ENCODE measurements at places on chromosomes 3 and 15.

DNA sequence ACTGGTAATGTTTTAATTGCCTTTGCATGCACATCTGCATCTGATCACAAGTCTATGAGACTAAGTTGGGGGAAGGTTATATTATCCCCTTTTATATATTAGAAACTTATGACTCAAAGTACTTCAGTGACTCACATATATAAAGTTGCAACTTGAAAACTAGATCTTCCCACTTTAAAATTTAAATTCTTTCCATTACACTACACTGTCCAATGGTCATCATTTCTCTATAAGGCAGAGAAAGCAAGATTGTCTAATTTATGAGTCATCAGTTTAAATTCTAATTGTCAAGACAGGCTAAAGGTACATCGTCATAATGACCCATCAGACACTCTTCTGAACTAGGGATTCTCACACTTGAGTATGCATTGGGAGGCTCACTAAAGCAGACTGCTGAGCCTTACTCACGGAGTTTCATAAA lies 37.9 kb downstream of the CPA3 start:
- DNase-seq: no peak

DNA sequence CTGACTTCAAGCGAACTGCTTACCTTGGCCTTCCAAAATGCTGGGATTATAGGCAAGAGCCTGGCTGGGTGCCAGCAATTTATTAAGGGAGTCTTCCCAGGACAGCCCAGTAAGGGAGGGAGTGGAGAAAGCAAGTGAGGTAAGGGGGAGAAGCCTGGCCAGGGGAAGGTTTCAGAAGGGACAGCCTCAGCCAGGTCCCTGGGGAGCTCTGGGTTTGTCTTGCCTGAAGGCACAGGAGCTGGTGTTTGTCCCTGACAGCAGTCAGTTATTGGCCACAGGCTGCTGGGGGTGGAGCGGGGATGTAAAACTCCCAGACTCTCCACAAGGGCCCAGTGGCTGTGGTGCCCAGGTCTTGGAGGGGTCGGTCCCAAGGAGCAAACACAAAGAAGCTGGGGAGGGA lies 33.0 kb upstream of the CDCP1 start:
- no peak for DNase-seq

DNA sequence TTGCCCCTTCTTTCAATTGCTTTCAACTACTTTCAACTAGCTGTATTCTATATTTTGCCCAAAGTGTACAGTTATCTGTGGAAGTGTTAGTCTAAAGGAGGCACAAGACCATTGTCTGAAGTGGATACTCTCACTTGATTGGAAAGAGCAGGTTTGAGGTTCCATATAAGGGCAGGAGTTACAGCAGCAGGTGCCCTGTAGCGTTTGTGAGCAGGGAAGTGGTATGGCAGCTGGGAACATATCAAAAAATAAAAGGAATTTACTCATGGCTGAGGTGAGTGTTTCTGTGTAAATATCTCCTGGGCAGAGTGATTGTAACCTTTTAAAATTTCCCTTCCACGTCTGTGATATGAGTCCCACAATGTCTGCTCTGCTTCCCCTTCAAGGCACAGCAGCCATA lies 38.5 kb upstream of the DNAJC13 start:
- no peak for DNase-seq

DNA sequence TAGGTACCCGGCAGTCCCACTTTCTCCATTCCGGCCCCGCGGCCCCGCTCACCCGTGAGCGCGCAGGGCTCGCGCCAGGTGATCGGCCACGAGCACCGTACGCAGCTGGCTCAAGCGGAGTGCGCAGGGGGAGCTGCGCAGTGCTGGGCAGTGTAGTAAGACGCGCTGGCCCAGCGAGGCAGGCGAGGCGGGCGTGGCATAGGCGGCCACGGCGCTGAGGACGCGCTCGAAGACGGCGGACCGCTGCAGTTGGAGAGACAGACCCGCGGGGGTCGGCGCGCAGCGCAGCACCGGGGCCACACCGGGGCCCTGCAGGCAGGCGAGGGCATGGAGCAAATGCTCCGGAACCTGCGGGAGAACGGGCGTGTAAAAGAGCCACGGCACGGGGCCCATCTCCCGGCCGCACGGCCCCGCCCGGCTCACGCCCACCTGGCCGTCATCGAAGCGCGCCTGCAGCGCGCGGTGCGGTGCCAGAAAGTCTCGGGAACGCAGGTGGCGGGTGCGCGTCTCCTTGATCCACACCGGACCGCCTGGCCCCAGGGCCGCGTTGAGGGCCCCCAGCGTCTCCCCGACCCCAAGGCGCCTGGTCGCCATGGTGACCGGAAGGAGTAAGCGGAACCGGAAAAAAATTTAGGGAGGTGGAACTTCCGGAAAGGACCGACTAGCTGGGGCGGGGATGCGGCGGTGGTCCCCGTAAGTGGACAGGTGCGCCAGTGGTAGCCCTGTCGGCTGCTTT lies at the start of gene DALRD3:
TSS of gene DALRD3 (minus strand) at position 610 of the 736 bp plus-strand sequence. CDS start at position 594, 16 bp downstream.
- DNase-seq: peak; percentile 75

- peak; percentile 0 for DNase-seq
These were observed 985 bp downstream of the LCMT2 start for GRCh38 chr15:43329217-43329959.

DNA sequence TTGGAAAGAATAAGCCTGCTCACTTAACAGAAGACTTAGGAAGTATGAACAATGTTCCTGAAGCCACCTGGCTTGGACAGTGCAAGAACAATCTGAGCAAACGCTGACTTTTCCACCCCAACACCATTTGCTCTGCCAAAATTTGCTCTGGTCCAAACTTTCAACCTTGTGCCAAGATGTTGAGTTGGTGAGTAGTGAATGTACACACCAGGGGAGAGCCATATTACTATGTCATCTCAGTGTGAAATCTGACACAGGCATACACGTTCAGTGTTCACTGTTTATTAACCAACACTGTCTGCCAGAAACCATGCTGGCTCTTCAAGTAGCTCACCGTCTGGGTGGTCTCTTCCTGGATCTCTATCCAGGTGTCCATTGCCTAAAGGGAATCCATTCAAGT lies 152.9 kb upstream of the LPP start:
- DNase-seq: no peak

DNA sequence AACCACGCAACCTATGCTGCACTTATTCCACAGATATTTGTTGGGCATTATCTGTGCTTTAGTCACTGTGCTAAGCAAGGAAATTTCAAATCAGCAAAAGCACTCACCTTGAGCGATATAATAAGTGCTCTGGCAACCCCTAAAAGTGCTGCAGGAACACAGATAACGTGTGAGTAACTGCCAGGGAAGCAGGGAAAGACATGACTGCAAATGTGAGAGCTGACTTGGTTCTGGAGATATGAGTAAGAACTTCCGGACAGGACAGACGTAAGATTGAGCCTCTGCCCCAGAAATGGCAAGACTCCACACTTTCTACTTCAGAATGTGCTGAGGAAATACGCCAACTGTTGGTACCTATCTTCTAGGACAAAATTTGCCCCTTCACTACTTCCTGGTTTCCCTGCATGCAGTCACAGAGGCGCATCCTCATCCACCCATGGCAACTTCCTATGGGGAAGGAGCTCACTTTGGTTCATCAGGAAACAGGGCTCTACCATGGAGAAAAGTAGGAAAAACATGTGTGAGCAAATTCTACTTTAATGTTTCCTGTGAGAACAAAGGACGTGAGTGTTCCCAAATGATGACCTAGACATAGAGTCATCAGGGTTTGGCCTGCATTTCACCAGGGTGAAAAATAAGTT lies 41.7 kb downstream of the AQP9 start:
- DNase-seq: no peak

DNA sequence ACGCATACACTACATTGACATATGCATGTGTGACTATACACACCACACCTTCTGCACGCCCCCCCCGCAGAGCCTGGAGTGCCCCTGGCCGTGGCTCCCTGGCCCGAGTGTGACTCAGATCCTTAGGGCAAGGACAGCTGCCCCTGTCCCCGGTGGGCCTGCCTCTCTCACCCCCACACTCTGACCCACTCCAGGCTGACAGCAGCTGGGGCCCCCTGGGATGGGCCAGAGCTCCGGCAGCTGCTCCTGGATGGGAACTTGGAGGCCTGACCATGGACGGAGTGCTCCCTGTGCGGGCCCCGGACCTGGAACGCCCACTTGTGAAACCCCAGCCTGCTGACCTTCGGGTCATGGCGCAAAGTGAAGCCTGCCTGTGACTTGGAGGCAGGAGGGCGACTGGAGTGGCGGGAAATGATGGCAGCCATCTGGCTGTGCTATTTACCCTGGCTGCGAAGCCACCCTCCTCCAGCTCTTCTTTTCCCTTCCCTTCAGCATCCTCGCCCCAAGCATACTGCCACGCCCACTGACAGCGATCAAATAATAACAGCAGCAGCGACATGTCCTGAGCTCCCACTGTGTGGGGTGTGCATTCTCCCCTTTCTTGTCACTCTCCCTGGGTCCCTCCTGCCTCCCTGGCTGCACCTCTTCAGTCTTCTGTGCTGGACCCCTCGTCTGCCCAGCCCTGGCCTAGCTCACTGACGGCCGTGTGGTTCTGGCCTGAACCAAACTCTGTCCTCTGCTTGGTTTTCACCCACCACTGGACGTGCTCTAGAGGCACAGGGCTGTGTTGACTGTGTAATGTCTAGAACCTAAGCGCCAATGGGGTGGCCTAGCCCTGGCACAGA lies 90.7 kb upstream of the MEF2A start:
- DNase-seq: no peak

GRCh38 chr15:69161079-69161877 lies 843 bp downstream of the GLCE start:
- peak; percentile 26 for DNase-seq

- DNase-seq: no peak
These were observed 200.3 kb downstream of the SLCO3A1 start for GRCh38 chr15:92053753-92054316.

DNA sequence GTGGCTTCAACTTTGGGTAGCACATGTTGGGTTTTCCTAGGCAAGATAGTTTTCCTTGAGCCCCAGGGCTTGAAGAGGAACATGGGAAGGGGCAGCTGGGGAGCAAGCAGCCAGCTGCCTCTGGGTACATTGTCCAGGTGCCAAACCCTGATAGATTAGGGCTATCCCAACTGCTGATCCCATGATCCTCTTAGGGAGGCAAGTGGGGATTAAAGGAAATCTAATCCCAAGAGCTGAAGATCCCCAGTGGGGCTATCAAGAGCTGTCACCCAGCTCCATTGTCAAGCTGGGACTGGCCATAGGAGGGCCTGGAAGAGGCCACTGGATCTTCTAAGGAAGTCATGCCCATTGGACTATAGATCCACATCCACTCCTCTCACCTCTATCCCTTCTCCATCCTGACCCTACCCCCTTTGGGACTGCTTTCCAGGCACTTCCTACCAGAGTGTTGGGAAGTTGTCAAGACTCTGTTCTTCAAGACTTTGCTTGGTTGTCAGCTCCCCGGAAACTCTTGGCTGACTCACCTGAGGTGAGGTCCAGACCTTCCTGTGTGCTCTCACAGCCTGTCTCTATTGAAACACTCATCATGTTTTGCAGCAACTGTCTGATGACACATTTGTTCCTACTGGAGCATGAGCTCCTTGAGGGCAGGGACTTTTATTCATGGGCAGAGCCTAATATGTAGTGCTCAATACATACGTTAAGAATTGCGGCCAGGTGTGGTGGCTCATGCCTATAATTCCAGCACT lies 5.9 kb downstream of the CAMK2N2 start:
- DNase-seq: peak; percentile 13

DNA sequence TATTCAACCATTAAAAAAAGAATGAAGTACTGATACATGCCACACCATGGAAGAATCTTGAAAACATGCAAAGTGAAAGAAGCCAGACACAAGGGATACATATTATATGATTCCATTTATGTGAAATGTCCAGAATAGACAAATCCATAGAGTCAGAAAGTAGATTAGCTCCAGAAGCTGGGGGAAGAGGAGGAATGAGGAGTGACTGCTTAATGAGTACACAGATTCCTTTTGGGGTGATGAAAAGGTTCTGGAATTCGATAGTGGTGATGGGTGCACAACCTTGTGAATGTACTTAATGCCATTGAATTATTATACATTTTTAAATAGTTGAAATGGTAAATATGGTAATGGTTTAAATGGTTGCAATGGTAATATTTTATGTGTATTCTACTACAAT lies 90.6 kb upstream of the SPATA12 start:
- no peak for DNase-seq

Measured in activated naive CD8-positive, alpha-beta T cell treated with anti-CD3 and anti-CD28 coated beads for 36 hours (primary cell).